ENCODE measurements at places on chromosomes 5 and 9. TPM values are rescaled to one million over a fixed set of nuclear protein-coding genes. Genes with fewer than 3 reads are reported as not detected.

GRCh38 chr5:124655251-124655917, 91.1 kb downstream of the ZNF608 start:
- DNase-seq, result no peak

GRCh38 chr5:67686746-67687145, 490.1 kb upstream of the CD180 start:
- DNase-seq, result no peak

GRCh38 chr5:168467755-168468330, 18.4 kb upstream of the RARS1 start:
- no peak for DNase-seq

- DNase-seq, result no peak
Observed at GRCh38 chr9:75914883-75915452, 24.5 kb downstream of the PCSK5 start.

GRCh38 chr9:91905991-91906469, 44.0 kb downstream of the ROR2 start:
- no peak for DNase-seq

Gene ZFP2
- total RNA-seq, result 0.54 TPM

Gene MUSK
- total RNA-seq, result 2.1 TPM

Measured in Right ventricle myocardium superior (tissue), 1 donor.